Activated T-cell treated with anti-CD3 and anti-CD28 coated beads, Interleukin-2, amount 50 U/mL, for 24 hours (primary cell): ENCODE measurements at places on chromosomes 5 and 9.

DNA sequence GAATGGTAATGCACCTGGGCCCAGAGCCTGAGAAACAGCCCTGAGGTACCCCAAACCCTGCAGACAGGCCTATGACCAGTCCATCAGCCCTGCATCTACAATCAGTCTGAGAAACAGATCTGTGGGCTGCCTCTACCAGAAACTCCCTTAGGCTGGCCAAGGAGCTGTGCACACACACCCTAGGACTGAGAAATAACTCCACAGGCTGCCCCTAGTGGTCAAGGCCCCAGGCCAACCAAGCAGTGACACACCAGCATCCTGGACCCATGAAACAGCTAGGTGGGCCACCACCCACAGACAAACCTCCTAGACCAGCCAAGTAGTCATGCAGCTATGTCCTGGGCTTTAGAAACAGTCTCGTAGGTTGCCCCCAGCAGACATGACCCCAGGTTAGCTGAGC is 253.6 kb upstream of the VLDLR start:
- DNase-seq: no peak

GRCh38 chr5:168002116-168002515 is 289.3 kb upstream of the WWC1 start:
- DNase-seq: no peak

- DNase-seq: no peak
Measured at GRCh38 chr5:122259995-122260394, 52.0 kb upstream of the SNCAIP start.

- DNase-seq: no peak
Measured at GRCh38 chr5:94508461-94509148, 109.8 kb downstream of the KIAA0825 start.

- no peak for DNase-seq
Measured at GRCh38 chr5:172848419-172848818, 14.4 kb downstream of the ERGIC1 start.

DNA sequence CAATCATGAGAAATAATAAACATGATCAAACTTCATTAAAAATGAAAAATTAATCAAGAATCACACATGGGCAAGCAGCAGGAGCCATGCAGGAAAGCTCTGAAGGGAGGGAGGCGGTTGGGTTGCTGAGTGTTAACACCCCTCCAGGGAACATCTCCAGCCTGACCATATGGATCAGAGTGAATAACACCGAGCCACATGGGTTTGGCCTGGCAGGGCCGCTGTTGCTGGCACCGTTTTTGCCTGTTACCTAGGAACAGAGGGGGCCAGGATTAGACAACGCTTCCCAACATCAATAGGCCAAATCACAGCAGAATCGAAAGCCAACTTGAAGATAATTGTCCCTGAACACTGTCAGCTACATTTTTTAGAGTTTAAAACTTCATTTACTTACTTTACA is 160.2 kb downstream of the DENND1A start:
- no peak for DNase-seq

- DNase-seq: no peak
Measured at GRCh38 chr9:21252721-21253547, 13.1 kb upstream of the IFNA14 start.

DNA sequence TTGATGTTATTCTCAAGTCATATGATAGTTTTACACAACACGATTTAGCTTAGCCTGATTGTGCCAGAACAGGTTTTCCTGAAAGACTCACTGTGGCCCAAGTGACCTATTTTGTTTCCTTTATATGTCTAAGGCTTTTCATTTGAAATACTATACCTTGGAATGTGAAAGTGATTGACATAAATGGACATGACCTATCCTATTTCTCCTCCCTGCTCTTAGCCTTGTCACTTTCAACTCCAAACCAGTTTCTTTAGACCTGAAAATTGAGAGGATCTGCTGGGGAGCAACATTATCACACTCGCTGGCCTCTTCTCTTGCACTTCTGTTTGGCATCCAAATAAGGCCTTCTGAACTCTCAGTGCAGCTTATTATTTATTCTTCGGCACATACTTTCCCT is 496.8 kb downstream of the MAT2B start:
- DNase-seq: no peak

DNA sequence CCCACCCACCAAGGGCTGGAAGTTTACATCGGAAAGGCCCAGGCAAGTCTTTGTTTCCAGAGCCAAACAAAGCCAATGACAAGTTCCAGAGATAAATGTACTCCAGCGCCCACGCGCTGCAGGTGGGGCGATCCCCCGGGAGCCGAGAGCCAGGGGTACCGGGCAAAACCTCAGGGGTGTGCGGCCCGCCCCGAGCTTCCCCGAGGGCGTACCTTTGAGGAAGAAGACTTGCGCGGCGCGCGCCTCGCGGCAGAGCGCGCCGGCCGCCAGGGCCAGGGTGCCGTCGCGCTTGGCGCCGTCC is 671 bp downstream of the DUSP1 start:
- DNase-seq: no peak

DNA sequence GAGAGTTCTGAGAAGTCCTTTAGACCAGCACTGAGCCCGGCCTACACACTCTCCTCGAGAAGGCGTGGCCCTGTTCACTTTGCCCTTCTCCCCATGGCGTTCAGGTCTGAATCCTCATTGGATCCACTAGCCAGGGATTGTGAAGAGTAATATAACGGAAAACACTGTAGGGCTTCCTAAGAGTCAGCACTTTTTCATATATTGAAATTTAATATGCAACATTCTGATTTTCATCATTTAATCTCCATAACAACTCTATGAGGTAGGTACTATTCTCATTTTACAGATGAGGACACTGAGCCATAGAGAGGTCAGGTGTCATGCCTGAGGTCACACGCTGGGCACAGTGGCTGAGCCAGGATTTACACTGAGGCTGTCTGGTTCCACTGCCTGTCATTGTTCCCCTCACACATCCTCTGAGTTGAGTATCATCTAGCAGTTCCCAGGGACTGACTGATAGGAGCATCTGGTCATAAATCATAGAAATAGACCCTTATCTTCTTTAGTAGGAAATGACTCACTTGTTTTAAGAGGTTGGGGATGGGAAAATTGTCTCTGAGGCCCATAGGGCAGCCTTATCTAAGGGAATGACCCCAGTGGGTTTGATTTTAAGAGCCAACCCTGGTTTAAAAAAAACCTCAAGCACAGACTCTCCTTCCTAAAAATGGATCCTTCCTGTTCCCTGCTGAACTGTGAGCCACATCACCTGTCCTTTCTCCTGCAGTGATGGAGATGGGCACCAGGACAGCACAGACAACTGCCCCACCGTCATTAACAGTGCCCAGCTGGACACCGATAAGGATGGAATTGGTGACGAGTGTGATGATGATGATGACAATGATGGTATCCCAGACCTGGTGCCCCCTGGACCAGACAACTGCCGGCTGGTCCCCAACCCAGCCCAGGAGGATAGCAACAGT is 41.2 kb downstream of the THBS4 start:
- DNase-seq: no peak

DNA sequence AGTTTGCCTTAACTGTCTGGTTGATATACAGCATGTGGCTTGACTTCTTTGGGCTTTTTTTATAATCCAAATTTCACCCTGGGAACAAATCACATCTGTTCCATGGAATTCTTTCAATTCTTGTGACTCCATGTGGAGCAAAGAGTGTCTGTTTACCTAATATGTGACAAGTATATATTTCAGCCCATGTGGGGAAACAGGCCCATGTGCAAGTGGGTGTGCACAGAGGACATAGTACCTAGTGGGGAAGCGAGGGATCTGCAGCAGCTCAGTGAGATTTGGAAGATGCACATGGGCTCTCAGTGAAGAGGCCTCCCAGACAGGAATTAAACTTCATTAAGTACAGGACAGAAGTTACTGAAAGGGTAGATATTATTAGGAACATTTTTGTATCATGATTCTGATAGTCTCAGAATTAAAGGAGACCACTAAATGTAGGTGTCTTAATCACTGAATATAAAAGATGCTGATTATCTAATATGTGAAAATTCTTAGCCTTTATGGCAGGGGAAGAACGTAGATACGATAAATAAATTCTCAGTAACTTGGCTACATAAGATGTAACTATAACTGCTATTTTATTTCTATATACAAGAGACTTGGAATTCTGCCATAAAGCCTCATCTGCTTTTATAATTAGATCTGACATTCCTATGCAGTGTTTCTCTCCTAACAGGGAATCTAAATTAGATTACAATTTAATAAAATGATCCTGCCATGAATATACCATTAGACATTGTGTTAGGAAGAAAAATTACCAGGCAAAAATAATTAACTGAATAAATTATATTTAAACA is 181.2 kb downstream of the SLC12A2 start:
- no peak for DNase-seq

- DNase-seq: no peak
Measured at GRCh38 chr5:94775088-94775487, 156.6 kb downstream of the SLF1 start.

DNA sequence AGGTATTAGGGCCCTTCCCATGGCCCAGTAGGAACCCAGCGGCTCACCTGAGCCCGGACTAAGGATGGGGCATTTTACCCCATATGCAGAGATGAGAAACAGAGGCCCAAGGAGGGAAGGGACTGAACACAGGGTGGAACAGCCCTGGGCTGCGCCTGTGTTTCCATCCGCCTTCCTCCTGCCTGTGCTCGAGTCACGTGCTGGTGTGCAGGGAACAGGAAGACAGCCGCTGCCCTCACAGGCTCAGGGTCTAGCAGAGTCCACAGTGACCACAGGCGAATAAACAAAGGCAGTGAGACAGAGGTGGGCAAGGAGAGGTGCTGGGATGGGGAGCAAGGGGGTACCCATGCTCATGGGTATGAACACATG is 129.4 kb downstream of the C9orf50 start:
- no peak for DNase-seq

- no peak for DNase-seq
Measured at GRCh38 chr9:136606687-136607333, 55.9 kb upstream of the EGFL7 start.

DNA sequence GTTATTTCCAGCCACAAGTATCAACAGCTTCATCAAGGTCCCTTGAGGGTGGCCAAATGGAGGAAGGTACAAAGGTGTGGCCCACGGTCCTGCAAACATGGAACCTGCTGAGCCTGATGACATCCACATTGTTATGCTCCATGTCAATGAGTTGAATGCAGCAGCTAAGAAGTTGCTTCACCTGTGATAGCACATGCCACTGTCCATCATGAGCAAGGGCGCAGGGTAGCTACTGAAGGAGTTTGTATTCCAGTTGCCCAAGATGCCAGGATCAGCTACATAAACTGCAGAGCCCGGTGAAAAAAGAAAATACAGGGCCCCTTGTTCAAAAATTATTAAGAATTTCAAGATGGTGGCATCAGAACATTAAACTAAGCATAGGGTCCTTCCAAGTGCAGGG is 24.2 kb downstream of the LSM11 start:
- DNase-seq: no peak

DNA sequence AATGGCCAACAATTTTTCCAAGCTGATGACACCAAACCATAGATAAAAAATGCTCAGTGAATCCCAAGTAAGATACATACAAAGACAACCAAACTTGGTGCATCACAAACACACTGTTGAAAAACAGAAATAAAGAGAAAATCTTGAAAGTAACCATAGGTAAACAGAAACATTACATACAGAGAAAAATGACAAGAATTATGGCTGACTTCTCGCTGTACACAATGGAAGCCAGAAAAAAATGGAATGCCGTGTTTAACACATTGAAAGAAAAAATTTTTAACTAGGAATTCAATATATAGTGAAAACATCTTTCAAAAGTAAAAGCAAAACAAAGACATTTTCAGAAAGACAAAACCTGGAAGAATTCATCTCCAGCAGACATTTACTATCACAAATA is 20.6 kb downstream of the DAP start:
- no peak for DNase-seq

DNA sequence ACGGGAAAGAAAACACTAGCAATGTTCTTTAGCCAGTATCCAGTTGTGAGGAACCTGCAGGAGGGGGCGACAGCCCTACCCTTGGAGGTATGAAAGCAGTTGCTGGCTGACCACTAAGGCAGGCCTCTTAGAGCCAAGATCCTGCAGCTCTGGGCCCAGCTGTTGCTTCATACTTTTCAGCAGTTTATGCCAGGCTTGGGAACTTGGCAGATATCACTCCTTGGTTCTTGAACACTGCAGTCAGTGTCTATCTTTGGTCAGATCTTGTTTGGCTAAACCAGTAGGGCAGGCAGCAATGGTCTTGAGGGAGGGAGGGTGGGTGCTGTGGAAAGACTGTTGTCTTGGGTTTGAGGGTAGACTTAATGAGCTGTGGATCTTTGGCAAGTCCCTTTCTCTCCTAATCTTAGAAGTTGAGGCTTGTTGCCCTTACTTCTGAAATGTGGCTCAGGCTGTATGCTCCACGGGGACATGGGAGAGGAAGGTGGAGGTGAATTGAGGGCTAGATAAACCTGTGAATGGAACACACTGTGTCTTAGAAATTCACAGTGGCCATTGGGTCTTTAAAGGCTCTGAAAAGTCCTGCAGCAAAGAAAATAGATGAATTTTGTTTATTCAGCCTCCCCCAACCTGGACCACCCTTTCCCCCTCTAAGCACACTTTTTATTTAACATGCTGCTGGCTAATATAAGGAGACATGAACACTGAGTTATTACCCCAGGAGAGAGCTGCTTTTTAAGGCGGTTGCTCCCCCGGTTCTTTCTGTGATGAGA is 37.5 kb downstream of the ZNF618 start:
- DNase-seq: no peak
